ENCODE measurements at places on chromosomes 11 and 22.

GRCh38 chr22:41481925-41482318 lies 13.0 kb downstream of the ACO2 start:
- no peak for DNase-seq

GRCh38 chr11:66367561-66368312 lies 3.8 kb downstream of the SLC29A2 start:
- DNase-seq = no peak

GRCh38 chr11:129853518-129854231 lies 38.0 kb downstream of the TMEM45B start:
- DNase-seq = no peak

DNA sequence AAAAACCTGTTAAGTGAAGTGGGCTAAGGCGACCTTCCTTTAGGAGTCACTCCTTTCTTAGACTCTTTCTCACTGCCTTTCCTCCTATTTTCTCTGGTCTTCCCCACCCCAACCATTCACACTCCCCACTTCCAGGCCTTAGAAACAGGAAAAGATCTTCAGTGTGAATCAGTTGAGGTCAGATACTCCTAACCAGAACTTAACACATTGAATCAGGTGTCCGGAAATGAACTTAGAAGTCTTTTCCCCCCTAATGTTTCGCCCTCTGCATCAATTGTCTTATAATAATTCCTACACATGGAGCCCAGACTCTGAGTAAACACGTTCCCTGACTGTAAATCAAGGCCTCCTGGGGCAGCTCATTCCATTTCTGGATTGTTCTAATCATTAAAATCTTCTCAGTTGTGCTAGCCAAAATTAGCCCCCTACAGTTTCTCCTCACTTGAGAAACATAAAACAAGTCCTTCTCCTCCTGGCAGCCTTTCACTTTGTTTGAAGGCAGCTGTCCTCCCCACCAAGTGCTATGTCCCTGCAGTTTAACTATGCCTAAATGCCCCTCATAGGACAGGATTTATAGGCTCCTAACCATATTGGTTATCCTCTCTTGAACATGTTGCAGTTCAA lies 32.7 kb upstream of the USP47 start:
- peak; percentile 5 for DNase-seq

DNA sequence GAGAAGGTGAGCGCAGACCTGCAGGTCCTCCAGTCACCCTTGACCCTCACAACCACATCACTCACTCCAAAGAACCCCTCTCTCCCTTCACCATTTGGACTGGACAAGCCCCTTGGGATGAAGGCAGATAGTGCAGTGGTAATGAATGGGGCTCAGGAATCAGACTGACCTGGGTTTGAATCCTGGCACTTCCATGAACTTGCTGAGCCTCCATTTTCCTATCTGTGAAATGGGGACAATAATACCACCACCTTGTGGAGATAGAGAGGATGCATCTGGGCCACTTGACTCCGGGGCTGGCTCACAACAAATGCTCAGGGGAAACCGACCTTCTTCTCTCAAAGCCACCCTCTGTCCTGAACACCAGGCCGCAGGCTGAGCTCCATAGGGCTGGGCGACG lies 178.1 kb downstream of the ST3GAL4 start:
- no peak for DNase-seq

DNA sequence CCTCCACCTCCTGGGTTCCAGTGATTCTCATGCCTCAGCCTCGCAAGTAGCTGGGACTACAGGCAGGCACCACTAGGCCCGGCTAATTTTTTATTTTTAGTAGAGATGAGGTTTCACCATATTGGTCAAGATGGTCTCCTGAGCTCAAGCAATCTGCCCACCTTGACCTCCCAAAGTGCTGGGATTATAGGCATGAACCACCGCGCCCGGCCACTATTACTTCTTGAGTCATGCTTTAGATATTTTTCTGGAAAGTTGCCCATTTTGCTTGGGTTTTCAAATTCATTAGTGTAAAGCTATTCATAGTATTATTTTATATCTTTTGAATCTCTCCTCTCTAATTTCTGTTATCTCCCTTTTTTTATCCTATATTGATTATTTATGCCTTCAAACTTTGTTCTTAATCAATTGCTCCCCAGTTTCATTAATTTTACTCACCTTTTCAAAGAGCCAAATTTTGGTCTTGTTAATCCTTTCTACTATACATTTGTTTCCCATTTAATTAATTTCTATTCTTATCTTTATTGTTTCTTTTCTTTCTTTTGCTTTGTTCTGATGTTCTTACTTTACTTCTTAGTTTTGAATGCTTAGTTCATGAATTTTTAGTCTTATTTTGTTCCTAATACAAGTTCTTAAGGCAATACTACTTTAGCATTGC lies 10.3 kb upstream of the RAC2 start:
- no peak for DNase-seq

DNA sequence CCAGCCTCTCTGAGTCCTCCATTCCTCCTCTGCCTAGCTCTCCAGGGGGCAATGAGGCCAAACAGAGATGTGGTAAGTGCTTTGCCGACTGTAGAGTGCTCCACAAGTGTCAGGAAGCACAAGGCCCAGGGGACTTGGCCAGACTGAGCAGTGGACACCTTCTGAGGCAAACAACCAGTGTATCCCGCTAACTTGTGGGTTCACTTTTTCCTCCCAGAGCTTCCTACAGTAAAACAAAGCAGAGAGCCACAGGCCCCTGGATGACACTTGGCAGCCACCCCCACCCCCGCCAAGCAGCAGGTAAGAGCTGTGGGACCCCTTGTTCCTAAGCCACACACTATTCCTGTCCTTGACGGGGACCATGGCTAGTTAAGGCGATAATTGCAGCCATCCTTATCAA lies 160.9 kb downstream of the CACNA1I start:
- DNase-seq = no peak

DNA sequence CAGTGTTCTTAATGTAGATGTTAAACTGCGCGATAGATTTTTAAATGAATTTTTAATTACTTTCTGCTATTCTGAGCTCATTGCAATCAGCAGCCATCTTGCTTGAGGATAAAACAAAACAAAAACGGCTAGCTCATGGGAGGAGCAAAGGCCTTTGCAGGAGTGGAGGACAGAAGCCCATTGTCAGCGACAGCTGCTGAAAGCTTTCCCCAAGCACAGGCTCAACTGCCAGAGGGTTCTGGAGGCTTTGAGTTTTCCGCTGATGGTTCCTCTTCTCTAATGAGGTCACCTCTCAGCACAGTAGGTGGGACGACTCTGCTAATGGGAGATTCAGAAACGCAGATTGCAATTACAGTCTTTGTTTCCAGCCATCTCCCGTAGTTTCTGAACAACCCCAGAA lies 167.1 kb upstream of the TTC12 start:
- no peak for DNase-seq

DNA sequence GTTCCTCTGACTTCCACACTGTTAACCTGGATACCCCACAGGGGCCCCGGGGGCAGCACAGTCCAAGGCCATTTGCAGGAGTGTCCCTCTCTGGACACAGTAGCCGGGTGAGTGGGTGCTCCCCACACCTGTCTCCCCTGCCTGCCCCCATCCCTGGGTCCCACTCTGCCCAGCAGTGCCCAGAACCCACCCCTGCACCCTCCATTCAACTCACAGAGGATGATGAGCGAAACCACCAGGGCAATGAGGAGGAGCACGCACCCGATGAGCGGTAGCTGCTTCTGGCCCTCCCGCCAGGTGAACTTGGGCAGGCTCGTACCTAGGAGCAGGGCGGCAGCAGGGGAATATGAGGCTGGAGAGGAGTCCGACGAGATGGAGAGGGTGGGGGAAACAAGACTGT lies 12.2 kb downstream of the TMPRSS13 start:
- DNase-seq = no peak

GRCh38 chr11:130858215-130858614 lies 58.1 kb downstream of the SNX19 start:
- DNase-seq = no peak

DNA sequence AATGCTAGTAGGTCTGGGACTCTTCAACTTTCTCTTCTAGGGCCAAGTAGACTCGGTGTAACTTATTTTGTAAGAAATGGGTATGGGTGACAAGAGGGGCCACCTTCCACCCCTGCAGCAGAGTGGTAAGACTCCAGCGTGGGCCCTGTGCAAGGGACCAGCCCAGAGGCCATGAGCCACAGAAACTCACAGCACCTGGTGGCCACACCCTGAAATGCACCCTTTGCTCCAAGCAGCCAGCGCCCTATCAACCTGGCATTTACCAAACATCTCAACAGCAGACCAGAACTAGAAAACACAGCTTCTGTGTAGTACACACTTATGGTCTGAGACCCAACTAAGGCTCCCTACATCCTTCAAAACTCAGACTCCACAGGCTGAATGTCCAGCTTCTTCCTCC lies 5.7 kb downstream of the CDCA5 start:
- DNase-seq = peak; percentile 18

- no peak for DNase-seq
Measured at GRCh38 chr11:64745189-64745520, 1.2 kb upstream of the RASGRP2 start.

GRCh38 chr22:26170795-26171580 lies 1.7 kb downstream of the SEZ6L start:
- DNase-seq = peak; percentile 64

- no peak for DNase-seq
Measured at GRCh38 chr11:87970762-87971161, 204.5 kb downstream of the RAB38 start.

DNA sequence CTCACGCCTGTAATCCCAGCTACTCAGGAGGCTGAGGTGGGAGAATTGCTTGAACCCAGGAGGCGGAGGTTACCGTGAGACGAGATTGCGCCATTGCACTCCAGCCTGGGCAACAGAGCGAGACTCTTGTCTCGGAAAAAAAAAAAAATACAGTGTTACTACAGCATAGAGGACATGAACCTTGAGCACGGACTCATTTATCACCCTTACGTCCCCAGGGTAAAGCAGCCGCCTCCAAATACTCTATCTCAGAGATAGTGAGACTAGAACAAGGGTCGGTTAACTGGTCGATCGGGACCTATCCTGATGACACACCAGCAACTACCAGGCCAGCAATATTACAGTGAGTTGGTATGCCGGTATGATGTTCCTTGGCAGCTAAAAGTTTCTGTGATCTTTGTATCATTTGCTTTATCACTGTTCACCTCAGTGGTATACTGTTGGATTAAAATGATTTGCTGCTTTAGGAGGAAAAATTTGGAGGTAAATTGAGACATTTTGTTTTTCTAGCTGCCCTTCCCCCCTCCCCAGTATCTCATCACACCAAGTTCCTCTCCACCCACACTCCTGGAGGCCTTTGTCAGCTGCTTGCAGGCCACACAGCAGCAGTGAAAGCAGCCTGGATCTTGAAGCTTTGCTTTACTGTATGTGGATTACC lies 7.0 kb upstream of the SIDT2 start:
- DNase-seq = no peak

DNA sequence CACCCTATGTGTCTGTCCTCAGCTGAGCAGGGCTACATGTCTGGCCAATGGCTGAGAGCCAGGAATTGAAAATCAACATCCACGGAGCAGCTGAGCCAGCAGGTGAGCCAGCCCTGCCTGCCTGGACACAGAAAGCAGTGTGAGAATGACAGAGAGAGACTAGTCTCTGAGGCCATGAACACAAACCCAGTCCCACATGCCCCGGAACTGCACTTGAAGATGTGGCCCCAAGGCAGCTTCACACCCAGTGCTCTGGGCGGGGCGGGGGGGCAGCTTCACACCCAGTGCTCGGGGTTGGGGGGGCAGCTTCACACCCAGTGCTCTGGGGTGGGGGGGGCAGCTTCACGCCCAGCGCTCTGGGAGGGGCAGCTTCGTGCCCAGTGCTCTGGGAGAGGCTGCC lies 37.6 kb downstream of the TRMU start:
- no peak for DNase-seq

- DNase-seq = no peak
Measured at GRCh38 chr22:37309211-37310074, 27.1 kb downstream of the CYTH4 start.

- no peak for DNase-seq
Measured at GRCh38 chr22:39732625-39733024, 160.9 kb downstream of the ENTHD1 start.

- DNase-seq = no peak
Measured at GRCh38 chr11:8603696-8604077, 9.7 kb upstream of the STK33 start.

- DNase-seq = peak; percentile 29
Measured at GRCh38 chr11:47514825-47515647, 37.9 kb downstream of the CELF1 start.

DNA sequence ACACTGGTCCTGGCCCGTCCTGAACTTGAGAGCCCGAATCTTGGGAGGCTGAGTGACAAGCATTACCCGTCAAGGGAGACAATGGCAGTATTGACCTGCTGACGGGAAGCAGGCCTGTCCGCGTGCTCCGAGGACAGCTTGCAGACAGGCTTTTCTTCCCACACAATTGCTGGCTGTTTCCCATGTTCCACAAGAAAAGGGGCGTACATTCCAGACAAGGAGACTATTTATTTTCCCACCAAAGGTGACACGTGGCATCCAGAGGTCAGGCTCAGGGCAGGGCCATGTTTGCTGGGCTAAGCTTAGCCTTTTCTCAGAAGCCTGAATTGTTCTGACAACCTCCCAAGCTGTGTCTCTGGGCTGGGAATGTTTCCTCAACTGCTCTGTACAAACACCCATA lies 86.9 kb upstream of the SPON1 start:
- no peak for DNase-seq

DNA sequence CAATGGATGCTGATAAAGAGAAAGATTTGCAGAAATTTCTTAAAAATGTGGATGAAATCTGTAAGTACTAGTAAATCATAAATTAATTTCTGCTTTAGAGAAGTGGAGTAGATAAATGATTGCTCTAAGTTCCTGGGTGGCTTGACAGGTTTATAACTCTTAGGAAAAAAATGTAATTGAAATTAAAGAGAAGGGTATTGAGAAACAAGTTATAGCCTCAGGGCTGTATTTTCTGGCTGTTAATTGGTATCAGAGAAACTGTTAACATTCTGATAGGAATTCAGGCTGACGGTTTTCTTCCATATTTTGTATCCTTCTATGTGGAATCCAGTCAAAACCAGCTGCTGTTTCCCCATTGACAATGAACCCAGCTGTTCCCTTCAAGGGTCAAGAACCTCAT lies 1.9 kb downstream of the TTC12 start:
- no peak for DNase-seq

DNA sequence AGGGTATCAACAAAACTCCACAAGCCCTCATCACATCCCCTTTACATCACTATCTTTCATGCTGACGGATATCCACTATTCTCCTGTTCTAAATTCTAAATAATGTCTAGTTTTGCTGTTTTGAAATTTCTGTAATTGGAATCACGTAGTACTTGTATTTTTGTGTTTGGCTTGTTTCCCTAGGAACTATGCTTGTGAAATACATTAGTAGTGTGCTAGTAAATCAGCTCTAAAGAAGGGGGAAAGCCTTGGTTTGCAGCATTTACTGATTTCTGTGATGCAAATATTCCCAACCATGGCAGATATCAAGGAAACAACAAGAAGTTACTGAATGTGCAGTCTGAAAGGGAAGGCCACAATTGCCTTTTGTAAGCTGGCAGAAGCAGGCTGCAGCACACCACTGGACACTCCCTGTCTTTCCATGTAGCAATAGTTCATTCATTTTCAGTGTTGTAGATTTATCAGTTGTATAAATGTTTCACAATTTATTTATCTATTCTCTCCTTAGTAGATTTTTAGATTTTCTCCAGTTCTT lies 4.7 kb upstream of the FOLH1 start:
- no peak for DNase-seq

- DNase-seq = no peak
Measured at GRCh38 chr11:43517518-43517917, 158.8 kb downstream of the TTC17 start.

Data from NCI-H446 (cell line).